ENCODE measurements at places on chromosomes 5 and 9.
A peak's percentile ranks its signal among the peaks of the same experiment; 100 is the strongest.

GRCh38 chr5:141605523-141606277 lies 13.1 kb downstream of the DIAPH1 start:
- DNase-seq, result no peak

DNA sequence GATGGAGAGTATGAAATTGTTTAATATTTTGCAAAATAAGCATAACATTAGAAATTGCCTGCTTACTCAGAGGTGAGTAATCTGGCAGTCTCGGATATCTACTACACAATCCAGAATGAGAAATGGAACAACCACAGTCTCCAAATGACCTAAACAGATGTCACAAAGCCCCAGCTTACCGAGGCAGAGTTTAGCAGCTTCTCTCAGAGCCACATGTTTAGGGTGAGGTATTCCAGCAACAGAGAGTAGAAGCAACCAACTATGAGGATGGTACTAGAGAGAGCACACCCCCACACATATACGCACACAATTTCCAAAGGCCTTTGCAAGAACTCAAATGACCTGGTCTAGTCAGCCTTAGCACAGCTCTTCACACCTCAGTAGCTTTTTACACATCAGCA lies 122.7 kb upstream of the LPAR1 start:
- DNase-seq, result no peak

GRCh38 chr9:73152953-73153352 lies 1.3 kb downstream of the ANXA1 start:
- DNase-seq, result no peak

GRCh38 chr9:37201581-37201980 lies 81.2 kb downstream of the ZCCHC7 start:
- DNase-seq, result no peak

- no peak for DNase-seq
Measured at GRCh38 chr5:179905161-179905560, 2.5 kb downstream of the TBC1D9B start.

- DNase-seq, result no peak
Measured at GRCh38 chr5:176389135-176390123, 878 bp downstream of the HIGD2A start.

GRCh38 chr9:7489036-7489435 lies 310.5 kb downstream of the DMAC1 start:
- peak; percentile 71 for DNase-seq

DNA sequence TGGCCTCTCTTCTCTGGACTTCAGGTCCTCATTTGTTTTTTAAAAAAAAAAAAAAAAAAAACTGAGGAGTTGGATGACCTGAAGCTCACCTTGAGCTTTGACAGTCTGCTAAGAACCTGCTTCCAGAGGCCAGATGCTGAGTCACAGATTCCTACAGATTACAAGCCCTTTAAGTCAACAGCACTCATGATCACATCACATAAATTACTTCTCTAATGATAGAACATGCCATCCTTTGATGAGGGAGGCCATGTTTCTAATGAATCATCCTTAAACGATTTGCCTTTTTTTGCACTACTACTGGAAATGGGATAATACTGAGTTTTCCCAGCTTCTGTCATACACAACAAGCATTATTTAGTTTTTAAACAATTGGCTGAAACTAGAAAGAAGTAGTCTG lies 34.2 kb upstream of the MYOT start:
- no peak for DNase-seq

GRCh38 chr5:178538741-178539229 lies 51.4 kb downstream of the COL23A1 start:
- no peak for DNase-seq

Measured in NCI-H1105 treated with DMSO at 0.1 percent for 48 hours (cell line).